CD14-positive monocyte (primary cell): ENCODE measurements at places on chromosomes 16 and 17. TPM values are rescaled to one million over a fixed set of nuclear protein-coding genes. Genes with fewer than 3 reads are reported as not detected.

PRKCB gene
- 57.4 TPM for polyA plus RNA-seq

TBC1D26 gene
- not detected for polyA plus RNA-seq

TLCD1 gene
- not detected for polyA plus RNA-seq

TNRC6C gene
- 0.80 and 0.94 TPM in 2 replicates for polyA plus RNA-seq

MINK1 gene
- 3.2 TPM for polyA plus RNA-seq

VAT1L gene
- not detected for polyA plus RNA-seq

DNA sequence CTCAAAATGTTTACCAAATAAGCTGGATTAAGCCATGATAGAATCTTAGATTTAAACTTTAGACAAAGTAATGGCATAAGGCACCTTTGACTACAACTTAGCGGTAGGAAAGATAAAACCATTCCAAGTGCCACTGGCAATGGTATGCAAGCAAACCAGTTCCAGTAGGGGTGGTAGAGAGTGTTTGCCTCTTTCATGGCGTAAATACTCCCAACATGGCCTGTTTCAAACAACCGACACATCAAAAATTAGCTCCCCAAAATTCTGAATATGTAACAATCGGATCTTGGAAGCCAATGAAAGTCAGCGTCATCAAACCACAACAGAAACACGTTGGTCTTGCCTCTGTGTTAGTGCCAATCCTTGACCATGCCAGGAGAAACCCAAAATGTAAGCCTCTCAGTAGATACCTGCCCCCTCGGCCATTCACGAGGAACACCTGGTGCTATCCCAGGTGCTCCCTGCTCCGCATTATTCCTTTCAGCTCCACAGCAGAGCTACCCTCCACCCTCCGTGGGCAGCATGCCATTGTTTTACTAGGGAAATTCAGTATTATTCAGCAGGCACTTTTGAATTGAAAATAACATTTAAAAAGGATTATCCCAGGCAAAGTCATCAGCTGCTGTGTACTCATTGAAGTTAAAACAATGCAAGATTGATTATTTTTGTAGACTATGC, 307.8 kb upstream of the CDH11 start:
- no peak for DNase-seq

GRCh38 chr17:57975044-57975443, 13.0 kb downstream of the VEZF1 start:
- no peak for DNase-seq

DNA sequence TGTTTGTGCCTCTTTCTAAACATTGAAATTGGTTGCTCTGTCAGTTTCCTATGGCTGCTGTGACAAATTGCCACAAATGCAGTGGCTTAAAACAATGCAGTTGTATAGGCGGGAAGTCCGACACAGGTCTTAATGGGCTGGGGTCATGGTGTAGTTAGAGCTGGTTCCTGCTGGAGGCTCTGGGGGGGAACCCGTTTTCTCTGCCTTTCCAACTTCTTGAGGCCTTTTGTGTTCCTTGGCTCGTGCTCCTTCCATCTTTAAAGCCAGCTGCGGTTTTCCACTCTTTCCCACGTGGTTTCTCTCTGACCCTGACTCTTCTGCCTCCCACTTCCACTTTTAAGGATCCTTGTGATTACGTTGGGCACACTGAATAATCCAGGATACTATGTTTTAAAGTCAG, 12.5 kb downstream of the EPN2 start:
- no peak for DNase-seq

DNA sequence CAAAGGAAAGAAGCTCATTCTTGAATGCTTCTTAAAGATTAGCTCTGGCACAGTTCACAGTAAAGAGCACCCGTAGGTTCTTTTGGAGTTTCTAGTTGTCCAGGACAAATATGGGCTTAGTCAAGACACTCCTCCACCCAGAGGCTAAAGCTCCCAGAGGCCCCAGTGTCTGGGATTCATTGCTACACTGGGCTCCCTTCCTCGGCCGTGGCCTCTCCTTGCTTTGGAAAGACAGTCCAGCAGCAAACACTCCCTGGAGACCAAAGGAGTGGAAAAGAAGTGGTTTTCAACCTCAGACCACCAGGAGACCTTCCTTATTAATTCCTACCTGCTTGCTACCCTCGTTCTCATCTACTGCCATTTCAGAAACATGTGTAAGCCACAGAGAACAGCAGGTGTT, 17.1 kb downstream of the PHB1 start:
- DNase-seq = no peak

DNA sequence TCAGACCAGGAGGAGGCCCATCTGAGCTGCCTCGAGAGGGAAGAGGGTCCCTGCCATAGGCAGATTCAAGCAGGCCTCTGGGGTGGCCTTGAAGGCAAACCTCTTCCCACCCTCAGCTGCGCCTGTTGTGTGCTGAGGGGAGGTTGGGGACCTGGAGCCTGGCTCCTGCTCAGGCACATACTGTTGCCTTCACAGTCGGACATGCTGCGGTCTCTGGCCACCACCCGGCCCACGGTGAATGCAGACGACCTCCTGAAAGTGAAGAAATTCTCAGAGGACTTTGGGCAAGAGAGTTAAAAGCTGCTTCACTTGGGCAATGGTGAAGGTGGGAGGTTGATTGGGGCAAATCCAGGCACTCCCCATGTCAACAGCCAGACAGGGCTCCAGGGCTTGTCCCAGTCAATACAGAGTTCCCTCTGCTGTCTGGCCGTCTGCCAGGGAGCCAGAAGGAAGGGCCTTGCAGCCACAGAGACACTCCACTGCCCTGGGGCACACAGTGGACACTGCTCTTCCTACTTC, 6.3 kb downstream of the PDF start:
- no peak for DNase-seq

- no peak for DNase-seq
These were observed 343.7 kb upstream of the SOX9 start for GRCh38 chr17:71777048-71777640.
